ENCODE measurements at places on chromosomes 12 and 14. TPM values are rescaled to one million over a fixed set of nuclear protein-coding genes. Genes with fewer than 3 reads are reported as not detected.

Gene MANSC1
- total RNA-seq, result 2.6 TPM

- H3K27me3 ChIP-seq, result no peaks in the 10 kb centered on the region
- no peak for DNase-seq
- H3K27ac ChIP-seq, result peak overlapping the region; percentile 74
- H3K4me3 ChIP-seq, result no peak overlapping the region
- H3K4me1 ChIP-seq, result peaks cover 14% of the 10 kb centered on the region
- H3K36me3 ChIP-seq, result no peaks in the 10 kb centered on the region
These were observed 20.5 kb upstream of the DUSP6 start for GRCh38 chr12:89372584-89373370.

Gene ARG2
- 11.0 TPM for total RNA-seq

Gene RHOJ
- total RNA-seq, result 0.18 TPM

Measured in cardiac muscle cell (in vitro differentiated cells and primary cell).